Progenitor cell of endocrine pancreas (in vitro differentiated cells): ENCODE measurements at places on chromosomes 4 and X.

GRCh38 chrX:39874202-39874816 lies 223.4 kb downstream of the BCOR start:
- DNase-seq, result no peak

DNA sequence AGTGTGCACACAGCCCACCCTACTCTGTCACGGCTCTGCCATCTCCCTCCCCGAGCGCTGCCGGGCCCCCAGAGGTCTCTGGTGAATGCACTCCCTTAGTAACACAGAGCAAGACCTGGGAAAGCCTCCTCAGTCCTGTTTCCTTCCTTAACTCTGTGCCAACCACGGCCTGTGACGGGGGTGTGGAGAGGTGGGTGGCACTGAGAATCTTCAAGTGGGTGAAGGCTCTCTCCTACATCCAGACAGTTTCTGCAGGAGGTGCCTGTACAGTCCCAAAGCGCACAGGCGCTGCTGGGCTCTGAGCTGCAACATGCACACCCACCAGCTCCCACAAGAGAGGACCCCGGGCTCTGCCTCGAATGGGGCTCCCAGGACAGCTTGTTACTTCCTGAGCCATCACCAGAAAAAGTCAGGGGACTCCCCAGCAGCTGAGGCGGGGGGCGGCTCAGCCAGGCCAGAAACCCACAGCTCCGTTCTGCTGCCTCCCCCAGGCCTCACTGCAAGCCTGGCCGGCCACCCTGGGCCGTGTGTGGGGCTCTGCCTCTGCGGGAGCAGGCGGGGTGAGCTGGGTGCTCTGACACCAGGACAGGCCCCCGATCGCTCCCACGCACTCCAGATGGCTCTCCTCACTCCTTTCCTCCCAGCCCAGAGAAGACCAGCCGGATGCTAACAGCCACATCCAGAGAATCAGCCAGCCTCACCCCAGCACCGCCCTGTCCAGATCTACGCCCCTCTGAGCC lies 29.7 kb downstream of the FAM53A start:
- DNase-seq, result no peak

GRCh38 chr4:16237715-16238114 lies 11.4 kb upstream of the TAPT1 start:
- no peak for DNase-seq

DNA sequence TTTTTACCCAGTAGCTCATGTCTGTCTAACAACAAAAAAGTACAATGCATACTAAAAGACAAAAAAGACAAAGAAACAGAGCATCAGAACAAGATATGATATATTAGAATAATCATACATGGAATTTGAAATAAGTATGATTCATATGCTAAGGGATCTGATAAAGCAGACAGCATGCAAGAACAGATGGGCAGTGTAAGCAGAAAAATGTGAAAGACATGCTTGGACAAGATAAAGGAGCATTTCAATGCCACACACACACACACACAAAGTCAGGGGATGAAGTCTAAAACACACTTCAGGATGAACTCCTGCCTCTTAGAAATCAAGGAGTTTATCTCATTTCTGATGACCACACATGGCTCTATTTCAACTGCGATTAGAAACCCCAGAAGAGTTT lies 649.6 kb upstream of the NDST4 start:
- DNase-seq, result no peak

GRCh38 chr4:112173593-112174558 lies 28.6 kb downstream of the FAM241A start:
- DNase-seq, result no peak

GRCh38 chrX:130106071-130106470 lies 4.2 kb downstream of the ELF4 start:
- DNase-seq, result no peak

DNA sequence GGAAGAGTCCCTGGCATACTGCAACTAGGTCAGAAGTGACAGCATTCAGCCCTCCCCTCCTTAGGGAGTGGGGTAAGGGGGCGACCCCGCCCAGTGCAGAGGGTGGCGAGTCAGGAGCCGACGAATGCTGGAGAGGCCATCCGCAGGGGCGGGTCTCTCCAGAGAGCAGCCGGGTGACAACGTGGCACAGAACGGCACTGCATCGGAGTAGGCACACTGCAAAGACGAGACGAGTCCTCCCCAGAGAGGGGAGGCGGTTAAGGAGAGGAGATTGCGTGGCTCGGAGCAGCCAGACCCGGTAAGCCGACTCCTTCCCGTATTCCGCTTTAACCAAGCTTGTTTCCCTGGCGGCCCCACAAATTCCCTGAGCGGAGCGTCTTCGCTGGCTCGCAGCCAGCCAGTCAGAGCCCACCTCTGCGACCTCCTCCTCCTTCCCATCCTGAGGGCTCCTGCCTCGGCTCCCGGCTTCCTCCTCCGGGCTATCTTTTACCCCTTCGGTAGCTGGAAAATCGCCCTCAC lies 54.9 kb downstream of the LINC00632 start:
- peak; percentile 11 for DNase-seq

DNA sequence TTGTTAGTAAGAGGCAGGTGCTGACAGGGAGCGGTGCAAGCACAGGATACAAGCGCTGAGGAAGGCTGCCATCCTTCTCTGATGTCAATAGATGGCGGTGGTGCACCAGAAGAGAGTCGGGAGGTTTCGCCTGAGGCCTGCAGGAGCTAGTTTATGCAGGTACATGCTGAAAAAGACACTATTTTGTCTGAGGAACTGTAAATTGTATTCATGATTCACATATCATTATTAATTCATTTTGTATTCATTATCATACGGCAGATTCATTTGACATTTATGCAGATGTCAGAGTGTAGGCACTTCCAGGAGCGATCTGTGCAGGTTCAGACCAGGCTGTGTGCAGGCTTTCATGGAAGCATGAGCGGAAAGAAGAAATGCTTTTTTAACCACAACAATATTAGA lies 824.0 kb downstream of the STIM2 start:
- DNase-seq, result peak; percentile 45

DNA sequence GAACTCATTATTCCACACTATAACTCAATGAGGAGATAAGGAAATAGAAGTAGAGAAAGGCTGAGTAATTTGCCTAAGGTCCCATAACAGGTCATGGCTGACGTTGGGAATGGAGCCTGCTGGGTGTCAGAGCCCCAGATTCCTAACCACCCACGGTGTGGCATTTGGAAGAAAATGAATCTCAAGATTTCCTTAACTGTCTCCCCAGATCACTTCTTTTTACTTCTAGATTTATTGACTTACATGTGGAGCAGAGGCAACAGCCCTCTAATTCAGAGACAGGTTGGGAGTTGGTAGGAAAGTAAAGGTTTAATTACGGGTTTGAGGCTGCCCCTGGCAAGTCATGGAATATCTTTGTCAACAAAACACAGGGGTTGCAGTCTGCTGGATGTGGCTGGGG lies 134.0 kb downstream of the ARHGAP10 start:
- no peak for DNase-seq

DNA sequence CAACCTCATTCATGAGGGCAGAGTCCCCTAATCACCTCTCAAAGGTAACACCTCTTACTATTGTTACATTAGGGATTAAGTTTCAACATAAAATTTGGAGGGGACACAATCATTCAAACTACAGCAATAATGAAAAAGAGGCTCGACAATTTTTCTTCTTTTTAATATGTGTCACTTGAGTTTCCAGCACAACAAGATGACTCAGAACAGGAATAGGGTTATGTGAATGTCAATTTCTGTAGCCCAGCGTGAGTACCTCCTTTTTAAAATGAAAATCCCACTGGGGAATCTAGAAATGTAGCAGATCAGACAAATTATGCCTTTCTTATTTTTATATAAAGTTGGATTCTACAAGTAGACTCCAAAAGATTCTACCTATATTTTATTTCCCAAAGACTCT lies 83.7 kb downstream of the ZNF330 start:
- no peak for DNase-seq

DNA sequence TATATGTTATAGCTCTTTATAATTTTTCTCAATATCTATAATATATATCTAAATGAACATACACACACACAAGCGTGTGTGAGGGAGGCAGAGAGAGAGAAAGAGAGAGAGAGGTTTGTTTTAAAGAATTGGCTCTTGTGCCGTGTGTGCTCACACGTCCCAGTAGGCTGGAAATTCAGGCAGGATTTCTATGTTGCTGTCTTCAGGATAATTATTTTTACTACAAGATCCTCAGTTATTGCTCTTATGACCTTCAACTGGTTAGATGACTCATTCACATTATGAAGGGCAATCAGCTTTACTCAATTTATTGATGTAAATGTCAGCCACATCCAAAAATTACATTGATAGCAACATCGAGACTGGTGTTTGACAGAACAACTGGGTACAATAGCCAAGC lies 1520.7 kb upstream of the PCDH7 start:
- DNase-seq, result no peak

GRCh38 chr4:31234901-31235300 lies 514.7 kb downstream of the PCDH7 start:
- DNase-seq, result no peak

GRCh38 chr4:105496899-105497298 lies 23.0 kb upstream of the PPA2 start:
- no peak for DNase-seq

DNA sequence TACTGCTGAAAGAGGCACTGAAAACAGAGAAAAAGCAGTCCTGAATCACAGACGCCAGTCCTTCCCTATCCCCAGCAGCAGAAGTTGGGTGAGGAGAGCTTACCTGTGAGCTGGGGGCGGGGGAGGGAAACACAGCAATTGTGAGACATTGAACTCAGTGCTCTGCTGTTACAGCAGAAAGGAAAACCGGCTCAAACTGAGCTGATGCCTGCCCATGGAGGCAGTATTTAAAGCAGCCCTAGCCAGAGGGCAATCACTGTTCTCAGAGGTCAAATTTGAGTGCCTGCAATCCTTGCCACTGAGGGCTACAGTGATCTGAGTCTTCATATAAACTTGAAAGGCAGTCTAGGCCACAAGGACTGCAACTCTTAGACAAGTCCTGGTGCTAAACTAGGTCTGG lies 220.7 kb downstream of the GRXCR1 start:
- DNase-seq, result no peak

- no peak for DNase-seq
Measured at GRCh38 chrX:140163371-140164159, 198.2 kb upstream of the CXorf66 start.

- no peak for DNase-seq
Measured at GRCh38 chr4:88696630-88697029, 999 bp downstream of the NAP1L5 start.

- no peak for DNase-seq
Measured at GRCh38 chrX:109902665-109903064, 100.2 kb upstream of the TMEM164 start.

DNA sequence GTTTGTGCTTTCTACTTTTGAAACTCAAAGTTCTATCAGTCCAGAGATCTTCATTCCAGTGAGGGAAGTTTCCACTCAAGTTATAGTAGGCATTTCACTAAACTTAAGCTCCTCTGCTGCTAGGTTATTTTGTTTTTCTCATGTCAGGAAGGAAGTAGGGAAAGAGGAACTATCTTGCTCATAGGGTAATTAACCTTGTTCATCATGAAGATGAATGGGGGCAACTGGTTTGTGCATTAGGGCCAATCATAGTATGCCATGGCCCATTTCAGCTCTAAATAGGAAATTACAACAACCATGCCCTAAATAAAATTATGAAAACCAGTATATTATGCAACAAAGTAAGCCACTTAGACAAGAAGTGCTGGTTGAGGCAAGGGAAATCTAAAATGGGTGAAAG lies 804.7 kb upstream of the NDST4 start:
- no peak for DNase-seq

- no peak for DNase-seq
Measured at GRCh38 chr4:54189140-54189539, 40.0 kb upstream of the PDGFRA start.

DNA sequence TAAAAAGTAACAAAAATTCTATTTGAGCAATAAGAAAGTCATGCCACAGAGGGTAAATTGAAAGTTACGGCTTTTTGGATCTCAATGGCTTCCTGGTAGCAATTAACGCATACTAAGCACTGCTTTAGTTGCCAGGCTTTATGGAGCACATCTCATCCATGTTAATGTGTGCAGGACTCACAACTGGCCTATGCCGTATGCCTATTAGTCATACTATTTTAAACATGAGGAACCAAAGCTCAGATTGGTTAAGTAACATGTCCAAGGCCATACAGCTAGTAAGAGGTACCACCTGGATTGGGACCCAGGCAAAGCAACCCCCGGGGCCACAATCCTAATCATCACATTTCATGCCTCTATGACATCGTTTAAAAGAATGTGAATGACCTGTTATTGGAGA lies 17.1 kb downstream of the DAPP1 start:
- no peak for DNase-seq

DNA sequence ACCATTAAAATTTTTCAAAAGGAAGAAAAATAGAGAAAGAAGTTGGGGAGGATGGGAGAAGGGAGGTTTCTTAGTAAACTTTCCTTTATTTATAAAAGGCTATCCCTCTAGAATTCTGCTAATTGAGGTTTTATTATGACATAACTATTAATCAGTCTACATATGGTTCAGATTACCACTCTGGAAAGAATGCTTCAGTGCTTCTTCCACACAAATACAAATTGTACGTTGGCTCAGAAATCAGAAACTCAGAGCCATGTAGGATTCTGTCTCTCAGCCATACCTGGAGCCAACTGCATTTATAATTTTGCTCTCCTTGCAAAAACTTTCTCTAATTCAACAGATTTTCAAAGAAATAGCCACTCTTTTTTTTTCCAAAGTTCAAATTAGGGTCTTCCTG lies 37.1 kb downstream of the SRPX start:
- DNase-seq, result no peak

DNA sequence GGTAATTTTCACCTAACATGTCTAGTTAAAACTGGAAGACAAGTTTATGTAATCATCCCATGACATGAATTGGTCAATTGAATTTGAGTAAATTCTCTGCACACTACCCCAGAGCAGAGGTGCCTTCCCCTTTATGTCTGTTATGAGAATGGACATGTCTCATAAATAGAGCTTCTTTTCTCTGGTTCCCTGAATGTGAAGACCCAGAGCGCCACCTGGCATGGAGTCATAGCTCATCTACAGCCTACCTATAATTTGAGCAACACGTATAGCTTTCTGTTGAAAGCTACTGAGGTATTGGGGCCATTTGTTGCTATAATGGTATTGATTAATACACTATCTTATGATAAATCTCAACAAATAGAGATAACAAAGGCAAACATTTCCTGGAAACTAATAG lies 626.5 kb upstream of the GALNTL6 start:
- DNase-seq, result no peak

GRCh38 chrX:23784470-23785331 lies 1.7 kb downstream of the SAT1 start:
- DNase-seq, result no peak

- no peak for DNase-seq
Measured at GRCh38 chr4:85152480-85152879, 186.0 kb upstream of the WDFY3 start.

GRCh38 chrX:13092455-13092941 lies 48.1 kb upstream of the FAM9C start:
- DNase-seq, result no peak

DNA sequence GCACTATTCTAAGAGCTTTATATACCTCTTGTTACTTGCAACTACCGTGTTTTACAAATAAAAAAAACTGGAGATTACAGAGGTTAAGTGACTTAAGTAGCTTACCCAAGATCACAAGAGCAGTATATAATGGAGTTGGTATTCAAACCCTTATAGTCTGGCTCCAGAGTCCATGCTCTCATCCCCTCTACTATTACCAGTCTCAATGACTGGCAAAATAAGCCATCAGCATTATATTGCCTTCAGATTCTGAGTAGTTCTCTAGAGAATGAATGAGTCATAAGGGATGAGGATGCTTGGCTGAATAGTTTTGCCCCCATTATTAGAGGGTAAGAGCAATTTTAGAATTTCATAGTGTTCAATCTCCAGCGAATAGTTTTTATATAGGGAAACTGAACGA lies 170.1 kb upstream of the ATOH1 start:
- no peak for DNase-seq

GRCh38 chrX:72568406-72569092 lies 4.1 kb downstream of the HDAC8 start:
- no peak for DNase-seq

- no peak for DNase-seq
Measured at GRCh38 chr4:11028334-11028733, 343.8 kb upstream of the CLNK start.
